Cardiac fibroblast (primary cell): ENCODE measurements at places on chromosomes 13 and 19.

- peak; percentile 29 for DNase-seq
Observed at GRCh38 chr19:15529774-15530372, 21.5 kb downstream of the CYP4F22 start.

DNA sequence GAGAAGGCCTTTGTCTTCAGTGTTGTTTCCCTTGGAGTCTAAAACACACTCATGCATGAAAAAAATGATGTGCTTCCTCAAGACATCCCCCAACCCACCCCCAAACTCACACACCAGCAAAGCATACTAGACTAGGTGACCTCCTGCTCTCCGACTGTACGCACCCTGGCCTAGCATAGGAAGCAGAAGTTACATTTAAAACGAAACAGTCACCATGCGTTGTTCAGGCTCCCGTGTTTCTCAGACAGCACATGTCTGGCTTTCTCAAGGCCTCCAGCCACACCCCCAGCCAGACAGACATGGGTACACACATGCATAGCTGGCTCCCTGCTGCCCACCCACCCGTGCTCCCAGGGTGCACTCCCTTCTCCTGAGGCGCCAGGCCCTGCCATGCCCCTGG, 28.7 kb upstream of the C1QTNF9 start:
- no peak for DNase-seq

DNA sequence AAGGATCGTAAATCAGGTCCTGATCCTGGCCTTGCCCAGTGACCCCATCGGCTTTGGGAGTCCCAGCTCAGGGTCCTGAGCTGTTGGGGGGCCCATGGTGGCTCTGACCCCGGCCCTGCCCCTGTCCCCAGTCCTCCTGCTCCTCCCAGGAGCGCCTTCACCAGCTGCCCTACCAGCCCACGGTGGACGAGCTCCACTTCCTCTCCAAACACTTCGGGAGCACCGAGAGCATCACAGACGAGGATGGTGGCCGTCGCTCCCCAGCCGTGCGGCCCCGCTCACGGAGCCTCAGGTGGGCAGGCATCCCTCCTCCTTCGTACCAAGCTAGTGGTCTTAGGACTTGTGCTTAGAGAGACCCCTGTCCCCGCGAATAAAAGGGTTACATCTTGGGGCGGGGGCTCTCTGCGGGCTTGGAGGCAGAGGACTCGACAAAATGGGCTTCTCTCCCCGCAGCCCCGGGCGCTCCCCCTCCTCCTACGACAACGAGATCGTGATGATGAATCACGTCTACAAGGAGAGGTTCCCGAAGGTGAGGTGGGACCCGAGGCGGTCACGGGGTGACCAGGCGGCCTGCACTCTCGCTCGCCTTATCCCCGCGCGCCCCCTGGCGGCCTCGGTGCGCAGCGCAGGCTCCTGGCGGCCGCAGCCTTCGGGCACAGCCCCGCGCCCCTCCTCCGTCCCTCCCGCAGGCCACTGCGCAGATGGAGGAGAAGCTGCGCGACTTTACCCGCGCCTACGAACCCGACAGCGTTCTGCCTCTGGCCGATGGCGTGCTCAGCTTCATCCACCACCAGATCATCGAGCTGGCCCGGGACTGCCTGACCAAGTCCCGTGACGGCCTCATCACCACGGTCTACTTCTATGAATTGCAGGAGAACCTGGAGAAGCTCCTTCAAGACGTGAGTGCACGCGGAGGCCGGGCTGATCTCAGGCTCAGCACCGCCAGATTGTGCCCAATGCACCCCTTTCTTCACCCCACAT, 9.1 kb downstream of the MAST1 start:
- DNase-seq = peak; percentile 82

GRCh38 chr13:75961911-75962310, 325.8 kb downstream of the LMO7 start:
- no peak for DNase-seq

- no peak for DNase-seq
Observed at GRCh38 chr19:1799695-1800342, 12.3 kb downstream of the ATP8B3 start.

GRCh38 chr19:45455707-45456499, 11.9 kb upstream of the FOSB start:
- peak; percentile 100 for DNase-seq

- no peak for DNase-seq
Observed at GRCh38 chr19:48659768-48660167, 13.0 kb downstream of the NTN5 start.

GRCh38 chr13:53240401-53241025, 211.9 kb downstream of the OLFM4 start:
- DNase-seq = no peak

- peak; percentile 56 for DNase-seq
Observed at GRCh38 chr19:28971049-28971448, 241.9 kb downstream of the UQCRFS1 start.

- peak; percentile 88 for DNase-seq
Observed at GRCh38 chr13:106533101-106533942, 2.1 kb downstream of the EFNB2 start.

DNA sequence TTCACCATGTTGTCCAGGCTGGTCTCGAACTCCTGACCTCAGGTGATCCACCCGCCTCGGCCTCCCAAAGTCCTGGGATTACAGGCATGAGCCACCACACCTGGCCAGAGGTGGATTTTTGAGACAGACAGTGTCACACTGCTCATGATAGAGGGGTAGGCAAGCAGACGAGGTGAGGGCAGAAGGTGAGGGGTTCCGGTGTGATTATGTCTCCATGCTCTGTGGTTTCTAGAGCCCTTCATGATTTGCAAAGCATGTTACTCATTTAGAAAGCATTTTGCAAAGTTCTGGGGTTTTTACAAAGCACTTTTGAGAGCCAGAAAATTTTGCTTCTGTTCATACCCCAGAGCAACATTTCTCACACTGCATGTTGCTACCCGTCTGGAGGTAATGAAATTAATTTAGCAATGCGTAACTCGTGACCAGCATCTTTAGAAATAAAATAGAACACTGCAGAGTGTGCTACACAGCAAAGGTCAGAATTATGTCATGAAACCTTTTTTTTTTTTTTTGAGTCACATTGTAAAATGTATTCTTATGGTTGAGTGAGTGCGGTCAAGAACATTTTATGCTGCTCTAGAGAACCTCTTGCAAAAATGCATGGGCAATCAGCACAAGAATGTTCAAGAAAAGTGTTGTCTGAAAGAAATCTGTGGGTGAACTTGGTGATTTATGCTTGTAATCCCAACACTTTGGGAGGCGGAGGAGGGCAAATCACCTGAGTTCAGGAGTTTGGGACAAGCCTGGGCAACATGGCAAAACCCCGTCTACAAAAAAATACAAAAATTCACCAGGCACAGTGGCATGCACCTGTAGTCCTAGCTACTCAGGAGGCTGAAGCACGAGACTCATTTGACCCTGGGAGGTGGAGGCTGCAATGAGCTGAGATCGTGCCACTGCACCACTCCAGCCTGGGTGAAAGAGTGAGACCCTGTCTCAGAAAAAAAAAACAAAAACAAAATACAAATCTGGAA, 58.0 kb downstream of the MAP4K1 start:
- peak; percentile 7 for DNase-seq

DNA sequence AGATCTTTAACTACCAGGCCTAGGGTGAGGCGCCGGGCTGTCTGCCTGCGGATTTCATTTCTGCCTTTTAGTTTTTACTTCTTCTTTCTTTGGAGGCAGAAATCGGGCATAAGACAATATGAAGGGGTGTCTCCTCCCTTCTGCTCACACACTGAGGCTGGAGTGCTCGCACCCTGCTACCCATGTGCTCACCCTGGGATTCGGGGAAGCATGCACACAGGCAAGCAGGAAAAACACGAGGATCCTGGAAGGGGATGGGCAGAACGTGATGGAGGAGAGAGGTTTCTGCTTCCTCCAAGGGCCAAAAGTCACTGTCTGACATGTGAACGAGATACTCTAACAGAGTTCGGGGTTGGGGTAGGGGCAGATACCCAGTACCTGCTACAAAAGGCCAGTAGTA, 28.4 kb downstream of the ZNF823 start:
- no peak for DNase-seq

DNA sequence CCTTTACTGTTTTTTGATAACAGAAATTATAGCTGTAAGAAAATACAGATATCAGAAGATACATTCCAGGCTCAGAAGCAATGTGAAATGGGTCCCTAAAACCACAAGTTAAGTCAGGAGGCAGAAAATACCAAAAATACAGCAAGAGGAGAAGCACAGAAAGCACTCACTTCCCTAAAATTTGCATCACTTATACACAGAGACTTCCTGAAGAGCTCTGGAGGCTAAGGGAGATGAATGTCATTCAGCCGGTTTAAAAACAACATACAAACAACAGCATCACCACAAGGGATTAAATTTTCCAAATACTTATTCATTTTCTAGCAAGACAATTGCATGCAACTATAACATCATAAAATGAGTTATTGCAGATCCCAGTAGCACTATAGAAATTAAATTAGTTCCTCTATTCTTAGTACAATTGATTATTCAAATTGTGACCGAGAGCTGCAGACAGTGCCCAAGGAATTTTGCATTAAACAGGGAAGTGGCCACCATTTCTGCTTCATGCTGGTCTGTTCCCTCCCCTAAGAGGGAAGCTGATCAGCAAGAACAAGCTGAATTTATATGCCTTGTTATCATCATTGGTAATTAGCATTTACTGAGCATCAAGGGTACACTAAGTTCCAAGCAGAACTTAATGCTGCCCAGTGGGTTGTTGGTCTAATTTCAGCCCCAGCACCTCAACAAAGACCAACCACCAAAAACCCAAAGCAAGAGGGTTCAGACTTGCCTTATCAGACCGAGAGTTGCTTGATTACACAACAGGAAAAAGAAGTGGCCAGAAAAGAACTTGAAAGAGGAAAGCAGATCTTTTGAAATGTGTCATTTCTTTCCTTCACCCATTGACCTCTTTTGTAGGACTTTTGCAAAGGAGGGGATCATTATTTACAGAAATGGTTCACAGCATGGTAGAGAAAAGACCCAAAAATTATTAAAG, 140.7 kb downstream of the KCTD12 start:
- peak; percentile 41 for DNase-seq

DNA sequence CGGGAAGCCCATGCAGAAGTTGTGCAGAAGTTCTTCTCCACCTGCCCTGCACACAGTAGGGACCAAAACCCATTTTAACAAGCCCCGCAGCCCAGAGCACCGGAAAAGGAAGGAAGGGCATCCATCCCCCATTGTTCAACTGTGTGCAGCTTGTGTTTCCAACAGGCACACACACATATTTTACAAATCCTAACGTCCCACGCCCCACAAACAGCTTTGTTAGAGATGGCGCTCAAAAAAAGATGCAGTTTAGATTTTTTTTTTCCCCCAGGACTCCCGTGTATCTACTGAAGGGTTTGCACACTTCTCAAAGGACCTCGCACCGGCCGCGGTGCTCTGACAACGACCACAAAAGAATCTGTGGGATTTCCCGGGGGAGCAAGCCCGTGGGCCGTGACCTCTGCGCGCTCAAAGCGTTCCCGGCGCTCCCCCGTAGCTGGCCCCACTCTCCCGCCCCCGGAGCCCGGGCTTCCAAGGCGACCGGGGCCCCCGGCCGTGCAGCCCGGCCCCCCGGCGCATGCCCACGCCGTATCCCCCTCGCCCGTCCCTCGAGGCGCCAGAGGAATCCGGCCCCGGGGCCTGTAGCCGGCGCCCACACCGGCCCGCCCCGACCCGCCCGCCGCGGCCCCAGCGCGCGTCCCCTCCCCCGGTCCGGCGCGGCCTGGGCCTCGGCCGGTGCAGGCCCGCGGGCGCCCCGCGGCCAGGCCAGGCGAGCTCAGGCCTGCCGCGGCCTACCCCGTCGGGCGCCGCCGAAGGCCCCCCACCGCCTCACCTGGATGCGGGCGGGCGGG, 523 bp downstream of the ELAVL1 start:
- peak; percentile 33 for DNase-seq

DNA sequence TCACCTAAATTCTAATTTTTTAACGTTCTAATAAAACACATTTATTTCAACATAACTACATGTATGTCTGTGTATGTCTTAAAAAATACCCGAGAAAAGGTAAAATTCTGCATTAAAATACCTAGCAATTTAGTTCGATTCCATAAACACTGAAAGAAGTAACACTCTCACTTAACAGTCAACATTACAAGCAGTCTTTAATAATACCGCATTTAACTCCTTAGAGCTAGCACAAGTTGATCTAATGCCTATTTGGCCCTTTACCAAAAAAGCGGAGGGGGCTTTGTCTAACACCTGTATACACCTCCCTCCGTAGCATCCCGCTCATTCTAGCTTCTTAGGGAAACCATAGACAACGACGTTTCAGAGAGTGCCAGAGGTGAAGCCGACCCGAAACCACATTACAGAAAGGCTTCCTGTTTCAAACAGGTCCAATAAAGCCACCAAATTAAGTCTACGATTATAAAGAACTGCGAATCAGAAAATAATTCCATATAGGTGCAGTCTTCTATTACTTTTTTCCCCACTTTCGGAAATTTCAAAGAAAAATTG, 1.2 kb downstream of the SPART start:
- DNase-seq = peak; percentile 35

GRCh38 chr13:27194895-27195764, 23.5 kb upstream of the USP12 start:
- peak; percentile 87 for DNase-seq

DNA sequence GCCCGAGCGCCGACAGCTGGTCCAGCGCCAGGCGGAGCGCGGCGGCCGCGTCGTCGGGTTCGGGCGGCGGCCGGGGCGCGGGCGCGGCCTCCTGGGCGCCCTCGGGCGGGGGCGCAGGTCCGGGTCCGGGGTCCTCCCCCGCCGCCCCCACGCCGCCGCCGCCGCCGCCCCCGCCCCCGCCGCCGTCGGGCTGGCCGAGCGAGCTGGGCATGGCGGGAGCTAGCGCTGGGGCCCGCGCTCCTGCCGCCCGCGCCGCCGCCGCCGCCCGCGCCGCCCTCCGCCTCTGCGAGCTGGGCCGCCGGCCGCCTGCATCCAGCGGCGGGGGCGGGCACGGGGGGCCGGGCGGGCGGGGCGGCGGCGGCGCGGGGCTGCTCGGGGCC, 287 bp downstream of the MEX3D start:
- DNase-seq = no peak

DNA sequence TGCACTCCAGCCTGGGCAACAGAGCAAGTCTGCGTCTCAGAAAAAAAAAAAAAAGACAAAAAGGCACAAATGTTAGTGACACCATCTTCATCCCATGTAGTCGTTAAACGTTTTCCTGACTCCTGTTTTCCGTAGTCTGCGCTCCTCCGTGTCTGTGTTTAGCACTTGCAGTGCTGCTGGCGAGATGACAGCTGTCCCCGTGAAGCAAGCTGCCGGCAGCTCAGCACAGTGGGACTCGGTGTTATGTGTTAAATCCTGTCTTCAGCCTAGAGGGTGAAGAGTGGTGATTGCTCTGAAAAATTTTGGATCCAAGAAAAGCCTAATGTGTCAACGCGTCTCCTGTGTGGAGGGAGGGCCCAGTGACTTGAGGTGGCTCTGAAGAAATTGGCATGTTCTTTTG, 18.4 kb downstream of the UBXN6 start:
- no peak for DNase-seq

GRCh38 chr13:58804832-58805231, 1173.3 kb downstream of the PCDH17 start:
- DNase-seq = no peak

GRCh38 chr19:13849991-13850909, 26.7 kb upstream of the NANOS3 start:
- DNase-seq = peak; percentile 79

DNA sequence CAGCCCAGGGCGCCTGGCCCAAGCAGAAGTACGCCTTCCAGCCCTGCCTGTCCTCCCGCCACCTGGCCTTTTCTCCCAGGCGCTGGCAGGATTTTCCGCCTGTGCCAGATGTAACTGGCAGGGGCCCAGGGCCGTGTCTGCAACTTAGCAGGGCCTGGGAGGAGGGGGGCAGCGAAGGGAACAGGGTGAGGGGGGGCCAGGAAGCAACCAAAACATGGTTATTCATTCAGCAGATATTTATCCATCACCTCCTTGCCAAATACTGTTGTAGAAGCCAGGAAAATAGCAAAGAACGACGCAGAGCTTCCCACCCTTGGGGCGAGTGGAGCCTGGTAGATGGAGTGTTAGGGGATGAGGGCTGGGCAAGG, 5.6 kb downstream of the TLE6 start:
- DNase-seq = peak; percentile 80
